RCC 7860 (cell line): ENCODE measurements at places on chromosomes 11 and 22.
A peak's percentile ranks its signal among the peaks of the same experiment; 100 is the strongest.

DNA sequence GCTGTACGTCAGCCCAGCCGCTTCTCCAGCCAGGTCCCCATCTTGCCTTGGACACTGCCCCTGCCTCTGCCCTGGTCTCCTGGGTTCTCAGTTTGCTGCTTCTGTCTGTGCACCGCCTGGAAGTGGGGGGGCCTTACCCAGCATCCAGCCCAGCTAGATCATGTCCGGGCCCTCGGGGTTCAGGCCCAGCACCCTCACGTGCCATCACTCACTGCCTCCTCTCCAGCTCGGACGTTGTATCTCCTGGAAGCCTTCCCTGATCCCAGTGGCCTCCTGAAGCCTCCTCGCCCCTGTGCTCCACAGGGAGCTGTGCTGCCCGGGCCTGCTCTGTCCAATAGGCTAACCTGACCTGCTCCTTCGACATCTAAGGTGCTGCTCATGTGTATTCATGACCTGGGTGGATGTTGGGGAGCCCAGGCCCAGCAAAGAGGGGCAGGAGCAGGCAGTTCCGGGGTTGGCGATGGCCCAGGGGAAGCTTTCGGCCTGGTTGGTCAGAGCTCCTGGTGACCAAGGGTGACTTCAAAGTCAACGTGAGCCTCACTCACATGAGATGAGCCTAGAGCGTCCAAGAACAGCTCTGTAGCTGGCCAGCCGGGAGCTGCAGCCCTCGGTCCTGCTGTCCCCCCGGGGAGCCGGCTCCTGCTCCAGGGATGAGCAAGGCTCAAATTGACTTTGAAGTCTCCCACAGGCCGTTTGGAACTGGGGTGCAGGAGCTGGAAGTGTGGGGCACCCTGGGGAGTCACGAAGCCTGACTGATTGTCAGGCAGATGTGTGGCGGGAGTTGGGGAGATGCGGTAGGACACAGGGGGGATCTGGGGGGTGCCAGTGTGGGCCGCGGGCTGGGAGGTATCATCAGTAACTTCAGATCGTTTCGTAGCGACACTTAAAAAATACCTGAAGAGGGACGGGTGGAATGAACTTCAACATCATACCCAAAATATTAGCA lies 5.2 kb upstream of the ASCL2 start:
- DNase-seq, result no peak

GRCh38 chr22:17838180-17838865 lies 64.1 kb upstream of the BID start:
- DNase-seq, result no peak

DNA sequence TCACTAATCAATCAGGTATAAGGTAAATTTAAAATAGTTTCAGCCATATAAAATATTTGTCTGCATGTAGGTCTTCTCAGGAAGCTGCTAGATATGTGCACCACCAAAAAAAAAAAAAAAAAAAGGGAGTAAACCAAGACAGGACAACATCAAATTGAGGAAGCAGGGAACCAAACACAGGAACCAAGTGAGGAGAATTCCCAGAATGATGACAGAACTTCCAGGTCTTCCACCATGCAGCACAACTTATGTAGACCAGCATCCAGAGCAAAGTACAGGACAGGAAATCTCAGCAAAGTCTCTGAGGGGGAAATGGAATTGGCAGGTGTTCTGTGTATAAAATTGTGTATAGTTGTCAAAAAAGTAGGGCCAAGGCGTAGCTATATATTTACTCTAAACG lies 101.2 kb upstream of the CTSC start:
- DNase-seq, result no peak

GRCh38 chr11:102487214-102487613 lies 34.6 kb upstream of the TMEM123 start:
- DNase-seq, result no peak

GRCh38 chr11:113904379-113905101 lies at the start of gene HTR3B:
HTR3B (plus strand) TSS chr11:113904796; CDS start chr11:113904934, 138 bp downstream.
- DNase-seq, result no peak

DNA sequence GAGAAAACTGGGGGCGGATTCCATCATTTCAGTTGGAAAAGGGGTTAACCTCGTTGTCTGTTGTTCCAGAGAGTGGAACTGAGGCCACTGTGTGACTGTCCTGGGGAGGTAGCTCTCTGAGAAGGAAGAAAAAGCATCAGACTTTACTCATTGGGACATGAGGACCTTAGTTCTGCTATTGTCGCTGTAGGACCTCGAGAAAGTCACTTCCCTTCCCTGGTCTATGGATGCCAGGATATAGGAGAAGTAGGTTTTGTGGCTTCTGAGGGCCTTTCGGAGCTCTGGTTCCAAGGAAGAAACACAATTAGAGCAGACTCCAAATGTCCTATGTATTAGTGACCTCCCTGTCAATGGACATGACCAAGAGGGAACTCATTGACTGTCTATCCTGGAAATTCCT lies 6.2 kb downstream of the MYO18B start:
- DNase-seq, result no peak

DNA sequence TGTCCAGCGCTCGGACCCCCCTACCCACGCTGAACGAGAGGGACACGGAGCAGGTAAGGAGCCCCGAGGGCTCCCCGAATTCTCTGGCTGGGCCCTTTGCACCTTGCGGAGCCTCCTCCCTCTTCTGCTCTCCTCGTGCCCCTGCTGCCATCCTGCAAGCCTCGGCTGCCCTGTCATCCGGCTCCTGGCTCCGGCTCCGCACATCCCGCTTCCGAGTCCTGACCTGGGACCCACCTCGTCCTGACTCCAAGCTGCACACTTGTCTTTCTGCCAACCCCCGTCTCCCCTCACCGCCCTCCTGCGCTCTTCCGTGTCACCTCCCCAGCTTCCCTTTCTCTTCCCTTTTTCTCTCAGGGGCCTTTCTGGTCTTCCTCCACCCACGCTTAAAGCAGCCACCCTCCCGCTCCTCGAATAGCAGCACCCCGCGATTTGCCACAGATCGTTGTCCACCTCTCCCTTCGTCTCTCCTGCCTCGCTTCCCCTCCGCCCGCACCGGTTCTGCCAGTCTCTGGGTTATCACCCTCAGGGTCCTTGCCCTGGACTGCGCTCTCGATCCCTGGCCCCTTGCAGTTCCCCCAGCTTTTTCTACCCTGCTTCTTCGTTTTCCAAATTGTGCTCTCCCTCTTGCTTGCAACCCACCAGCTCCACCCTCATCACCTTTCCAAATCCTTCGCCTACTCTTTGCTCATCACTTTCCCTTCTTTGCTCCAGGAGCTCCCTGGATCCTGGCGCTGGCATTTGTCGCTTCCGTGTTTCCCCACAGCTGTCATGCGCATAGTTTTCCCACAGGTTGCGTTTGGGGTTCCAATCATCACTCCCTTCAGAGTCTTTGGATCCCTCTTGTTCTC lies 822 bp downstream of the MARK2 start:
- no peak for DNase-seq

- DNase-seq, result no peak
Measured at GRCh38 chr22:30905696-30906341, 62.8 kb downstream of the MORC2 start.

DNA sequence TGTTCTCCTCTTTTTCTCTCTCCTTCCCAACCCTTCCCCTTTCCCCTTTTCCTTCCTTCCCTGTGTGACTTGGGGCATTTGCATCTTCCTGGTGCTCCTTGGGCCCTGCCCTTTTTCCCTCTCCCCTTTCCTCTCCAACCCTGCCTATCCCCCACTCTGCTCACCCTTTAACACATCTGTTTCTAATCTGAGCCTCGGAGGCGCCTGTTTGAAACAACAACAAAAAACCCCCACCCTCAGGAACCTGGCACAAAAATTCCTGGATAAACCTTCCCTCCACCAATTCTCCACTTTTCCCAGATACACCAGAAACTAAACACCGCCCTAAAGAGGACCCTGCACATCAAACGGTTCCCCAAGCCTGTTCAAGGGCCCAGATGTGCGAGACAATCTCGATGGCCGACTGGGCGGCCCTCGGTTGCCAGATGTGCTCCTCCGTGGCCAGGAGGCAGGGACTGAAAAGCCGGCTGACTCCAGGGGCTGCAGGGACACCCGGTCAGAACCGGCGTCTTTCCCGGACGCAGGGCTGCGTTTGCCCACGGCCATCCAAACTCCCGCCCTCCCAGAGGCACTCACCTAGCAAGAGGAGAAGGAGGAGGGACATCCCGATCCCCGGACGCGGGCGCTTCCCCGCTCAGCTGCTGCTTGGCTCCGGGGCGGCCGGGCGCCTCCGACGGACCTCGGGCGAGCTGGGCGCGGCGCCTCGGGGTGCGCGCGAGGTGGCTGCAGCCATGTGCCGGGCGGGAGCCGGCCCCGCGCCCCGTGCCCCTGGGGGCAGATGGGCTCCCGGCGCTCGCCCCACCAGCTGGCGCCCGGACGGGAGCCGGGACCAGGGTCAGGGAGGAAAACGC lies 486 bp downstream of the CLMP start:
- no peak for DNase-seq

- no peak for DNase-seq
Measured at GRCh38 chr11:130146796-130147195, 12.8 kb upstream of the ST14 start.

GRCh38 chr22:37169947-37170688 lies 17.9 kb downstream of the C1QTNF6 start:
- no peak for DNase-seq

- peak; percentile 41 for DNase-seq
Measured at GRCh38 chr11:10407055-10407454, 48.0 kb upstream of the AMPD3 start.
